ENCODE measurements at places on chromosomes 12 and 14.

DNA sequence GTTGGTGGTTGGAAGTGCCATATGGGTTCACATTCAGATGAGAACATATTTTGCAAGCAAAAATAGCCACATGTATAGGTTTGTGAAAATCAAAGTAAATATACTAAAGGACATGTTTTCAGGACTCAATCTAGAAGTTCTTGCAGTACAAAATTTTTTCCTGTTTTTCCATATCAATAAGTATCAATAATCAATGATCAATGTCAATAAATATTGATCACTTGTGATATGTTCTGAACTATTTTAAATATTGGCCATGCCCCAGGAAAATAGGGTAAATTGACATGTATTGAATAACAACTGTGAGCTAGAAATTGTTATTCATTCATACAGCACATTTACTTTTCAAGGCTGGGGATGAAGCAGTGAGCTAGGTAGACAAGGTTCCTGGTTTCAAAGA lies 24.3 kb downstream of the ALG10 start:
- DNase-seq, result no peak

DNA sequence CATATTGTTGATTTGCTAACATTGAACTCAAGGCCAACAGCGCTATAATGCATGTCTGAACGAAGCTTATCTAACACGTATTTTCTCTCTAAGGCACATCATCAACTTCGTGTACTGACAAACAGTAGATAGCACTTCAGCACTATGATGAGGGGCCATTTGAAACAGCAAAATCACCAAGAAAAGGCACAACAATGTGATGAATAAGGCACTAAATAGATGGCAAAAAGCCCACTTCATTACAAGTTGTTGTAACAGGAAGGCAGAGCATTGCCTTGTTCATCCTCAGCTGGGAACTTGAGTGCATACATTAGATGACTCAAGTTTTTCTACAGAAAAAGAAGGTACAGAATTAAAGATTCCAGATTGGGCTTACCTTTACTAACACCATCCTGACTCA lies 75.2 kb downstream of the LIN7A start:
- DNase-seq, result no peak

- no peak for DNase-seq
Observed at GRCh38 chr14:79841433-79841832, 369.9 kb downstream of the DIO2 start.

DNA sequence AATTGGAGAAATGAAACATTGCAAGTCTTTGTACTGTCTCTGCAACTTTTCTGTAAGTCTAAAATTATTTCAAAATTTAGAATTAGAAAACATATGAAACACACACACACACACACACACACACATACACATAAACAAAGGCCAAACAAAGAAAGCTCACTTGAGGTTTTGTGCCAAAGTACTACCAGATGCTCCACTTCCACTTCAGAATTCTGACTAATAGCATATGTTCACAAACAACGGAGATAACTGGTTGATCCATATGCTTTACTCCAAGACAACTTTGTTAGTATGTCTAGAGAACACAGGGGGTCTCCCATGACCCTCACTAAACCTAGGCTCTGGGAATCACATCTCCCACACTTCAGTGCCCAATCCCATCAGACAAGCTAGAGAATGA lies 133.8 kb upstream of the CLEC14A start:
- DNase-seq, result no peak

DNA sequence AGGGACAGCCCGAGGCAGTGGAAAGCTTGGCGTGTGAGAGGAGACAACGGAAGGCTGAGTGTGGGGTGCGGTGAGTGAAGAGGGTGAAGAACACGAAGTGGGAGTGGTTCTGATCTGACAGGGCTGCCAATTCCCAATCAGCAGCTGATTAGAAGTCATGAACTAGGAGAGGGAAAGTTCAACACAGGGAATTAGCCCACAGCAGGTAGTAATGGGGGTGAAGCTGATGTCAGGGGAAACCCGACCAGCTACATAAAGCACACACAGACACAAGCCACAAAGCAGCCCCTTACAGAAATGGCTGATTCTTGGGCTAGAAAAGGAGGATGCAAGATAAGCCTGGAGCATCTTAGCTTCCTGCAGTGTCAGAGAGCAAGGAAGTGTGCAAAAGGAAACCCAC lies 47.5 kb upstream of the TCL1A start:
- no peak for DNase-seq

GRCh38 chr14:101286271-101287018 lies 274.9 kb upstream of the DIO3 start:
- DNase-seq, result no peak

- peak; percentile 85 for DNase-seq
Observed at GRCh38 chr12:103840876-103841689, at the start of gene NT5DC3. NT5DC3 (minus strand) TSS chr12:103841234; CDS start chr12:103841156, 78 bp downstream.

DNA sequence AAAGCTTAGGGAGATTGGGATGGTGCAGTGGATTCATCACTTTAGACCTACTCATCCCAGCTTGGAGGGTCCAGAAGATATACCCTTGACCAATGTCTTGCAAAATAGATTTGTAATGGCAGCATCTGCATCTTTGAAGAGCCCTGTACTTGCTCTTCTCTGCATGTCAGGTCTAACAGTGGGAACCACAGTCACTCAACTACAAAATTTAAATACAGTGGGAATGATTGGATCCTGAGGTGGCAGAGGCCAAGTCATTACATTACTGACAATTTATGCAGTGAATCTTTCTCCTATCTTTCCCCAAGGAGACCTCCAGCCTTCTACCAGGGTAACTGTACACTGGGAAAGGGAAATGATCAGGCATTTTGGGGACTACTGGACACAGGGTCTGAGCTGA lies 8.2 kb upstream of the RNASE9 start:
- no peak for DNase-seq

Measured in stimulated activated CD8-positive, alpha-beta memory T cell treated with anti-CD3 and anti-CD28 coated beads, Interleukin-4, amount 100 ng/mL, for 48 hours (primary cell).